ENCODE measurements at places on chromosomes 6 and 20. TPM values are rescaled to one million over a fixed set of nuclear protein-coding genes. Genes with fewer than 3 reads are reported as not detected.
A peak's percentile ranks its signal among the peaks of the same experiment; 100 is the strongest.

- DNase-seq, result no peak
These were observed 429.0 kb downstream of the PREX1 start for GRCh38 chr20:48398506-48399449.

DNA sequence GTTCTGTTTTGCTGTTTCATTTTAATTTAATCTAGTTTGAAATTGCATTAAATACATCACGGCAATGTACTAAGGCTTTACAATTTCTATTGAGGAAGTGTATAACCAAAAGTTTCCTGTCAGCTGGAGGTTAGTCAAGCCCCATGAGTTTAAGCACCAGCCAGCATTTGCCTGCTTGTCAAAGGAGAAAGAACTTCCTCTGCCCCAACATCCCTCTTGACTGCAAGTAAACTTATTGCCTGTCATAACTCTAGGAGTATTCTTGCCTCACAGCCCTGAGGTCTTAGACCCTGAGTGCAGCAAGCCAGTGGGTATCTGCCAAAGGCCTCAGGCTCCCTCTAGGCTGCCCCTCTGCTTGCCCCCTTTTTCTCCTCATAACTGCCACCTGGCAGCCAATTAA is 106.7 kb upstream of the INSM1 start:
- DNase-seq, result no peak

DNA sequence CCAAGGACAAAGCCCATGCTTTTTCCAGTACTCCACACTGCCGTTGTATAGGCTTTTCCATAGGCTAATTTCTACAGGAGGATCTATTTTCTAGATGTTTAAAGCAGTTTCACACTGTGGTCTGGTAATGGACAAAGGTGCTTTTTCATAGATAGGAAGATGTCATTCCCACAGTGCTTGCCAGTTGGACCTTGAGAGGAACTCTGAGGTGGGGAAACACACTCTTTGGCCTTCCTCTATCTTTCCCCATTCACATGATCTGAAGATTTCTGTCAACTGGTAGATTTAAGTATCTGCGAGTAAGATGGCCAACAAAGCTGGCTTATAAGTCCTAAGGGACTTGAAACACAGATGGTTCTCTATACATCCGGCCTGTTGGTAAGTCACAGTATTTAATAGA is 477.3 kb downstream of the UTRN start:
- DNase-seq, result no peak

DNA sequence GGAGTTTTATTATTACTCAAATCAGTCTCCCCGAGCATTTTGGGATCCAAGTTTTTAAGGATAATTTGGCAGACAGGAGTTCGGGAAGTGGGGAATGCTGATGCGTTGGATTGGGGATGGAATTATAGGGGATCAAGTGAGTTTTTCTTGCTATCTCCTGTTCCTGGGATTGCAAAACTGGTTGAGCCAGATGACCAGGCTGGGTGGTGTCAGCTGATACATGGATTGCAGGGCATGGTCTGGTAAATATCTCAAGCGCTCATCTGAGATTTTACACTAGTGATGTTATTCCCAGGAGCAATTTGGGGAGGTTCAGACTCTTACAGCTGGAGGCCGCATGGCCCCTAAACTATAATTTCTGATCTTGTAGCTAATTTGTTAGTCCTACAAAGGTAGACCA is 54.7 kb downstream of the ENPP1 start:
- DNase-seq, result no peak

DNA sequence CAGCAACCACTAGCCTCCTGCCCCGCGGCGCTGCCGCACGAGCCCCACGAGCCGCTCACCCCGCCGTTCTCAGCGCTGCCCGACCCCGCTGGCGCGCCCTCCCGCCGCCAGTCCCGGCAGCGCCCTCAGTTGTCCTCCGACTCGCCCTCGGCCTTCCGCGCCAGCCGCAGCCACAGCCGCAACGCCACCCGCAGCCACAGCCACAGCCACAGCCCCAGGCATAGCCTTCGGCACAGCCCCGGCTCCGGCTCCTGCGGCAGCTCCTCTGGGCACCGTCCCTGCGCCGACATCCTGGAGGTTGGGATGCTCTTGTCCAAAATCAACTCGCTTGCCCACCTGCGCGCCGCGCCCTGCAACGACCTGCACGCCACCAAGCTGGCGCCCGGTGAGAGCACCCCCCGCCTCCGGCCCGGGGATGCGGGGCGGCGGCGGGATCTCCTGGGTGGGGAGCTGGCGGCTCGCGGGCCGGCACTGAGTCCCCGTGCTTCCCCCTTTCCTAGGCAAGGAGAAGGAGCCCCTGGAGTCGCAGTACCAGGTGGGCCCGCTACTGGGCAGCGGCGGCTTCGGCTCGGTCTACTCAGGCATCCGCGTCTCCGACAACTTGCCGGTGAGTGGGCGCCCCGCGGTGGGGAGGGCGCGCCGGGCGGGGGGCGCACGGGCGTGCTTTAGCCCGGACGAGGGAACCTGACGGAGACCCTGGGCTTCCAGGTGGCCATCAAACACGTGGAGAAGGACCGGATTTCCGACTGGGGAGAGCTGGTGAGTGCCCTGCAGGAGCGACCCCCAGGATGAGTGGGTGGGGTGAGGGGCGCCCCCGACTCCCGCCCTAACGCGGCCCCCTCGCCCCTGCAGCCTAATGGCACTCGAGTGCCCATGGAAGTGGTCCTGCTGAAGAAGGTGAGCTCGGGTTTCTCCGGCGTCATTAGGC is 585 bp downstream of the PIM1 start:
- DNase-seq, result peak; percentile 79

DNA sequence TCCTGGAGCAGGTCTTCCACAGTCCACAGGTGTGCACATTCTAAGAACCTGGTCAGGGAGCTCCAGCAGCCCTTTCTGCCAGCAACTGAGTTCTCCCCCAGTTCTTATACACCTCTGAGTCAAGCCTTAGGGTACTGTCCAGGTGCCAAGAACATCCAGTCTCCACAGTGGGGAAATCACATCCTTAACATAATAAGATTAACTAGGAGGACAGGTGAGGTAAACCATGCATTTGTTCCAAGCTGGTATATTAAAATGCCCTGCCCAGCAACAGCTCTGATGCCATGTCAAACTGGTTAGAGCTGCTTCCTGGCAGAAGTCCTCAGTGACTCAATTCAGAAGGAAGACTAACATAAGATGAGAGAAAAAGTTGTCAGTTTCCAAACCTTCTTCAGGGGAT is 303.9 kb upstream of the SGK1 start:
- no peak for DNase-seq

DNA sequence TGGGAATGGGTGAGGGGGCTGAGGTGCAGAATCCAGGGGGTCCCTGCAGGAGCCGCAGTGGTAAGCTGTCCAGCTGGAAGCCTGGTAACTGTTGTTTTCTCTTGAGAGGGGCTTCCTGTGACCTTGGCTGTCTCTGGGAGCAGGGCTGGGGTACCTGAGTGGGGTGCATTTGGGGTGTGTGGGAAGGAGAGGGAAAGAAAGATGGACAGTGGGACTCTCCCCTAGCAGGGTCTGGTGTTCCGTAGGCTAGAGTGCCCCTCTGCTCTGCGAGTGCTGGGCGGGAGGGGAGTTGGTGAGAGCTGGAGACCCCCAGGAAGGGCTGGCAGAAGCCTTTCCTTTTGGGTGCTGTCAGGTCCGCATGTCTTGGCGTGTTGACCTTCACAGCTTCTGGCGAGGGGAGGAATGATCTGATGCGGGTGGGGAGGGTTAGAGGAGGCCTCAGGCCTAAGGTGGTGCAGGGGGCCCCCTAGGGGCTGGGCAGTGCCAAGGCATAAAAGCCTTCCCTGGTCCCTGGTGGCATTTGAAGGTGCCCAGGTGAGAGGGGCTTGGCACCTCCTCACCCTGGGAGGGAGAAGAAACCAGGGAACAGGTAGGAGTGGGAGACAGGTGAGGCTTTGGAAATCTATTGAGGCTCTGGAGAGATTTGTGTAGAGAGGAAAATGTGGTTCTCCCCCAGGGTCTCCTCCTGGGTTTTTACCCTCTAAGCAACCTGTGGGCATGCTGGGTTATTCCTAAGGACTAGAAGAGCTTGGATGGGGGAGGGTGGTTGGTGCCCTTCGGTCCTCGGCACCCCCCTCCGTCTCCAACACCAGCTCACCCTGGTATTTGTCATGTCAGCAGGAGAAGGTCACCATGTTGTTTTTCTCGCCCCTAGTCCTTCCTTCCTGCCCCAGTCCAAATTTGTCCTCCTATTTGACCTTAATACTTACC is 3.3 kb downstream of the VEGFA start:
- DNase-seq, result no peak

DNA sequence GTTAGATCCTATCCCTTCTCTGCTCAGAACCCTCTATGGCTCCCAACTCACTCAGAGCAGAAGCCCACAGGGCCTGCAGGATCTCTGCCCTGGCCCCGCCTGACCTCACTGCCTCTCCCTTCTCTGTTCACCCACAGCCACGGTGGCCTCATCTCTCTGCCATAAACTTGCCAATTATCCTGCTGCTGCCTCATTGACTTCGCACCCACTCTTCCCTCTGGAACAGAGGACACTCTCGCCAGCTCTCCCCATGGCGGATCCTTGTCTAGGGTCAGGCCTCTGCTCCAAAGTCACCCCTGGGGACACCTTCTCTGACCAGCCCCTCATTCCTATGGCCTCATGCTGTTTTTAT is 86.4 kb downstream of the CEBPB start:
- no peak for DNase-seq

- DNase-seq, result peak; percentile 31
These were observed 90.8 kb downstream of the THBS2 start for GRCh38 chr6:169162752-169163407.

- DNase-seq, result no peak
These were observed 200.4 kb downstream of the C6orf118 start for GRCh38 chr6:165109011-165109410.

GRCh38 chr20:2688041-2688591 is 4.5 kb upstream of the EBF4 start:
- DNase-seq, result no peak

GRCh38 chr20:37397076-37397953 is 51.4 kb downstream of the SRC start:
- DNase-seq, result peak; percentile 71

DNA sequence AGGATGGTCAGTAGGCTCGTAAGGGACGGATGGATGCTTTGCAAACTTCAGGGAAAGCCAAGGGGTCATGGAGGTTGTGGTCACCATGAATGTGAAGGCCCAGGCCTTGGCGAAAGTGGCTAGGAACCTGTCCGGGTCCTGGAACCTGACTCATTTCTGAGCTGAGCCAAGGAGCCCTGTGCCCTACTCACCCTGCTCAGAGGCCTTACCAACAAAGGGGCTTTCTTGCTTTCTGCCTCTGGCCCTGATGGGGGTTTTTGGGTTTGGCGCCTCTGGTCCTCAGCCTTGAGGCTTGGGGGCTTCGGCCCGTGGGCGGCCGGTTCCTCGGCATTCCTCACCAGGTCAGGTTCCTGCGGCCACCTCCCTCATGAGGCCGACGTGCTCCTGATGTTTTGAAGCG is 155.1 kb downstream of the DTNBP1 start:
- DNase-seq, result no peak

GRCh38 chr20:43721429-43722152 is 5.2 kb downstream of the GTSF1L start:
- DNase-seq, result no peak

The SH3BGRL2 gene
- total RNA-seq, result 7.9 TPM

The GTF2H4 gene
- total RNA-seq, result 22.2 TPM

The CDSN gene
- not detected for total RNA-seq
